Immature natural killer cell (primary cell): ENCODE measurements at places on chromosomes 1 and 21. TPM values are rescaled to one million over a fixed set of nuclear protein-coding genes. Genes with fewer than 3 reads are reported as not detected.
A peak's percentile ranks its signal among the peaks of the same experiment; 100 is the strongest.

GRCh38 chr1:16073490-16074119 is at the start of gene FAM131C:
Gene FAM131C (minus strand): TSS chr1:16073651. CDS start chr1:16073442, 209 bp downstream.
- H3K4me1 ChIP-seq, result peaks cover 23% of the 10 kb centered on the region
- no peaks in the 10 kb centered on the region for H3K36me3 ChIP-seq
- peaks cover 12% of the 10 kb centered on the region for H3K27me3 ChIP-seq
- DNase-seq, result peak; percentile 27
- H3K4me3 ChIP-seq, result peak within 1 kb of the TSS; percentile 77

Gene ZNF648
- not detected for polyA plus RNA-seq

DNA sequence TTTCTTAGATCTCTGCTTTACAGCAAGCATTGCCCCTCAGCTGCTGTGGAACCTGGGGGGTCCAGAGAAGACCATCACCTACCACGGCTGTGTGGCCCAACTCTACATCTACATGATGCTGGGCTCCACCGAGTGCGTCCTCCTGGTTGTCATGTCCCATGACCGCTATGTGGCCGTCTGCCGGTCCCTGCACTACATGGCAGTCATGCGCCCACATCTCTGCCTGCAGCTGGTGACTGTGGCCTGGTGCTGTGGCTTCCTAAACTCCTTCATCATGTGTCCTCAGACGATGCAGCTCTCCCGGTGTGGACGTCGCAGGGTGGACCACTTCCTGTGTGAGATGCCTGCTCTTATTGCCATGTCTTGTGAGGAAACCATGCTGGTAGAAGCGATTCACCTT is 33.4 kb upstream of the OR2B11 start:
- H3K4me1 ChIP-seq, result no peaks in the 10 kb centered on the region
- DNase-seq, result no peak
- no peaks in the 10 kb centered on the region for H3K36me3 ChIP-seq
- peaks cover 4% of the 10 kb centered on the region for H3K27me3 ChIP-seq
- H3K4me3 ChIP-seq, result no peak overlapping the region
- no peak overlapping the region for H3K27ac ChIP-seq

DNA sequence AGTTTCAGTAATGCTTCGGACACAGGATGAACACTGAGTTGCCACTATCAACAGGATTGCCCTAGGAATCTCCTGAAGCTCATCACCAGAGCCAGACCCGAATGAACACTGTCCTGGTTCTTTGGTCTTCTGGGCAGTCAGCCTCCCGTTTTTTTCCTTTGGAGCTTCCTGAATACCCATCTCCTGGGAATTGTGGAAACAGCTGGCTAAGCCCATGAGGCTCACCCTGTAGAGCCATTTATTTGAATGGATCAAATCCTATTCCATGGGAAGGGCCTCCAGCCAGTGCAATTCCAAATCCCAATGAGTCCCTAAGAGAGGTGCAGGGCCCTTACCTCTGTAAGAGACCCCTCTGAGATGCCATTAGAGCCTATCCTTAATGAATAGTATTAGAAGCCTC is 5.9 kb downstream of the RCSD1 start:
- peaks cover 92% of the 10 kb centered on the region for H3K4me1 ChIP-seq
- H3K27ac ChIP-seq, result peak overlapping the region; percentile 91
- DNase-seq, result no peak
- H3K36me3 ChIP-seq, result peaks cover 9% of the 10 kb centered on the region
- H3K27me3 ChIP-seq, result peaks cover 8% of the 10 kb centered on the region

Gene IVL
- not detected for polyA plus RNA-seq

GRCh38 chr1:46489638-46490405 is at the start of gene DMBX1:
Gene DMBX1 (plus strand): TSS chr1:46489836. CDS start chr1:46507011, 17,175 bp downstream.
- peaks cover 4% of the 10 kb centered on the region for H3K36me3 ChIP-seq
- no peak for DNase-seq
- peaks cover 8% of the 10 kb centered on the region for H3K4me1 ChIP-seq

DNA sequence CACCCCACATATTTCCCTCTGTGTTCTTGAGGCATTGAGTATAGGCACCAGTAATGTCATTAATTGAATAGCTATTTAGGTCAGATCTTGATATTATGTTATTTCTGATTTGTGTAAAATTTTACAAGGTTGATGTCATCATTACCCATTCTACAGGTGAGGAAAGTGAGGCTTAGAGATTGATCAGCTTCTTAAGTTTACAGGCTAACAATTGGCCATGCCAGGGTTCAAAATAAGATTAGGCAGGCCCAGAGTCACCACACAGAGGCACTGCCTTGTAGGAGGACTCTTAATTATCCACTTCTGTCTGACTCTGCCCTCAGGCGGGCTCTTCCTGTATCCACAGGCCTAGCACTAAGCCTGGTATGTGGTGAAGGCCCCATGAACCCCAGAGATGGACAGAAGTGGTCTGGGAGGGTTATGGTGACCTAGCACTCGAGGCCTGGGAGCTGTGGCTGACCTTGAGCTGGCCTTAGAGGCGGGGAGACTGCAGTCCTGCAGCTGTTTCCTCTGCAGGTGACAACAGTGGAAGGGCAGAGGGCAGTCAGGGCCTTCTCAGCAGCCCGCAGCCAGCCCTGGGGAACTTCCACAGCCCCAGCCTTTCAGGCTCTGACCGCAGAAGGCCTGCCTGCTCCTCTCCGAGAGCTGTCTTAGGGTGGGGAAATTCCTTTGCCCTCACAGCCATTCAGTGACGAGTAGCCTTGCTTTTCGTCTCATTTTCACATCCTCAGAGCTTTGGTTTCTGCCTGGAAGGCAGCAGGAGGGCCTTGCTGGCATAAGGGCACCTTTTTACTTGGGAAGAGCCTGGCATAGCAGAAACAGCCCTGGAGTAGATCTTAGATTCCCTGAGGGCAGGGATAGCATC is 12.2 kb downstream of the ZDHHC18 start:
- DNase-seq, result peak; percentile 25
- H3K36me3 ChIP-seq, result peaks cover 14% of the 10 kb centered on the region
- no peaks in the 10 kb centered on the region for H3K27me3 ChIP-seq
- peaks cover 23% of the 10 kb centered on the region for H3K4me1 ChIP-seq

GRCh38 chr1:214165850-214166374 is 115.0 kb upstream of the SMYD2 start:
- H3K4me3 ChIP-seq, result no peak overlapping the region
- no peaks in the 10 kb centered on the region for H3K27me3 ChIP-seq
- DNase-seq, result no peak
- H3K4me1 ChIP-seq, result no peaks in the 10 kb centered on the region
- H3K27ac ChIP-seq, result no peak overlapping the region
